ENCODE measurements at places on chromosomes 12 and 14. TPM values are rescaled to one million over a fixed set of nuclear protein-coding genes. Genes with fewer than 3 reads are reported as not detected.
A peak's percentile ranks its signal among the peaks of the same experiment; 100 is the strongest.

- no peak for DNase-seq
Measured at GRCh38 chr14:94584591-94585280, 3.5 kb downstream of the SERPINA5 start.

- no peak for DNase-seq
Measured at GRCh38 chr12:47223031-47223847, 143.5 kb upstream of the AMIGO2 start.

DNA sequence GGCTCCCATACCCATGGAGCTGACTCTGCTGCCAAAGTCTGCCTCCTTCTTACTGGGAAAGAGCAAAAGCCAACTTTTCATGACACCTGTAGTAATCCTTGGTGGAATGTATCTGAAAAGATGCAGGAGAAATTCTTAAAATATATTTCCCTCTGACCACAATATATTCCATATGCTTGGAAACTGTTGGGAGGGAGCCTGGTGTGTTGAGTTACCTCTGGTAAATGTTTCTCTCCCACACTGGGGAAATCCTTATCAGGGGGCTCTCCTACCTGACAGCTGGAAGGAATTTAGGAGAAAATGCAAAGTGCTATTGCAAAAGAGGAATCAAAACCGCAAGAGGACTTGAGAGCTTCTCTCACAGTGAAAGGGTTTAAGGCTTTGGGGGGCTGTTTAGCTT, 139.4 kb downstream of the TBX5 start:
- DNase-seq, result no peak

- DNase-seq, result no peak
Measured at GRCh38 chr14:39673270-39673711, 241.1 kb upstream of the FBXO33 start.

- DNase-seq, result peak; percentile 26
Measured at GRCh38 chr12:76820888-76821482, 57.1 kb downstream of the ZDHHC17 start.

DNA sequence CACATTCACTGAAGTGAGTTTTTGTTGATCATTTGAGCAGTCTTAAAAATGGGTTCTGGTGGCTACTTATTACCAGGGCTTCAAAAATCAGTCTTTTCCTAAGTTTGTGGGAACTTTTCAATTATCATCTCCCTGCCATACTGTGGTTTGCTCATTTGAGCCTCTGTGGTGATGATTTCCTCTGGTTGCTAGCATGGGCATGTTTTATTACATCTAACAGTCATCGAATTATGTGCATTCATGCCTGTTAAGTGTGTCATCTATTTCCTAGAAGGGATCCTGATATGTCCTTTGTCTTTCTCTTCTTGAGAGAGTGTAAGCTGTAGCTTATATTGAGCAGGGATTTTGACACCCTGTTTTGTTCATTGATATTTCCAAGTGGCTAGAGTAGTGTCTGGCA, 116.8 kb downstream of the WIF1 start:
- DNase-seq, result no peak

DNA sequence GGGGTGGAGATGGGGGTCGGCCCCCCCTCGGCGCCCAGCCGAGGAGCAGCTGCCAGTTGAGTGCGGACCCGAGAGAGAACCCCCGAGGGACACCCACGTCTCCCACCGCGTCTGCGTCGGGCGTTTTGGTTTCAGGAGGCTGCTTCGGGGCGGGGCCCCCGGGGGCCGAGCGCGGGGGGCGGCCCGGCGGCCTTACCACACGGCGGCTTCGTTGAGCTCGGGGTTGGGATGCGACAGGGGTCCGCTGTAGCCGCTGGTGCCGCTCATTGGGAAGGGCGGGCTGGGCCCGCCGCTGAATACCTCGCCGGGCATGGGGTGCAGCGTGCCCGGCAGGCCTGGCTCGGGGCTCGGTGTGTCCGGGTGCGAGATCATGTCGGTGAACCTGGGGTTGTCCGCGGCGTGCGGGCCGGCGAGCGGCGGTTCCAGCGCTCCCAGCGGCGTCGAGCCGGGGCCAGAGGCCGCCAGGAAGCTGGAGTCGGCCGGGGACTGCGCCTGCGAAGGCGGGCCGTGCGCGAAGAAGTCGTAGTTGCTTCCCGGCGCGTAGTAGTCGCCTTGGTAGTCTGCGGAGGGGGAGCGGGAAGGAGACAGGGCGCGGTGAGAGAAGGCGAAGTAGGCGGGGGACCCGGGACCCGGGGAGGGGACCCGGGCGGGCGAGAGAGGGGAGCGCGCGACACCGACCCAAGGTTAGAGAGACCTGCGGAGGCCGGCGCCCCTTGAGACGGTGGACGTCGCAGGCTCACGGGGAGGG, 8.5 kb downstream of the LHX5 start:
- no peak for DNase-seq

DNA sequence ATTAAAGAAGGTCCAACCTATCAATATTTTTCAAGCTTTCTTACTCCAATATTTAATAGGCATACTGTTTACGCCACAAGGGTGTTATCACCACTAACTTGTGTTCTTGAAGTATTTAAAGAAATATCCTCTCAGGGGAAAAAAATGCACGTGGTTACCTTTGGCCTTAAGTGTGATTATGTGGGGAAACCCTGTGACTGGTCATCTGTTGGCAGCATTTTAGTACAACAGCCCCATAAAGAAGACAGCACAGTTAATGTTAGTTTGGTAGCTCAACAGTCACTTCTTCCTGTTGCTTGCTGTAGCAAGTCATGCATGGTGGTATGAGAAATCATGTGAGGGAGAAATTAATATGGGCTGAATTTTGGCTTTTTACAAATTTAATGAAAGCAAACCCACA, 1021.5 kb upstream of the TMEM132C start:
- DNase-seq, result no peak

DNA sequence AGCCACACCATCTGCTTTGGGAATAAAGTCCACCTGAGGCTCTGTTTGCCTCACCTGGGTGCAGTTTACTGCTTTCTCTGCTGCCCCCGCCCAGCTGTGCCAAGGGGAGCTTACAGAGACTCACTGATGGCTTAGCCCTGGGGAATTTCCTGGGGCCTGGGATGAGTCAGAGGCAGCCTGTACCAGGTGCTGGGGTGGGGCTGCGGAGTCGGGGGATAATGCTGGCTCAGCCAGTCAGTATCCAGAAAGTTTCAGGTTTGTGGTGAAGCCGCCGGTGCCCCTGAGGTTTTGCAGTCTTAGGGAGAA, 22.3 kb downstream of the PLEKHG3 start:
- DNase-seq, result no peak

- DNase-seq, result no peak
Measured at GRCh38 chr14:55500219-55500701, 59.8 kb upstream of the TBPL2 start.

GRCh38 chr12:6363330-6364043, 11.9 kb downstream of the SCNN1A start:
- peak; percentile 88 for DNase-seq

- DNase-seq, result no peak
Measured at GRCh38 chr12:62128175-62128975, 131.8 kb upstream of the USP15 start.

- DNase-seq, result no peak
Measured at GRCh38 chr14:26694521-26694920, 96.7 kb upstream of the NOVA1 start.

GRCh38 chr14:86055512-86056075, 525.6 kb downstream of the FLRT2 start:
- DNase-seq, result no peak

DNA sequence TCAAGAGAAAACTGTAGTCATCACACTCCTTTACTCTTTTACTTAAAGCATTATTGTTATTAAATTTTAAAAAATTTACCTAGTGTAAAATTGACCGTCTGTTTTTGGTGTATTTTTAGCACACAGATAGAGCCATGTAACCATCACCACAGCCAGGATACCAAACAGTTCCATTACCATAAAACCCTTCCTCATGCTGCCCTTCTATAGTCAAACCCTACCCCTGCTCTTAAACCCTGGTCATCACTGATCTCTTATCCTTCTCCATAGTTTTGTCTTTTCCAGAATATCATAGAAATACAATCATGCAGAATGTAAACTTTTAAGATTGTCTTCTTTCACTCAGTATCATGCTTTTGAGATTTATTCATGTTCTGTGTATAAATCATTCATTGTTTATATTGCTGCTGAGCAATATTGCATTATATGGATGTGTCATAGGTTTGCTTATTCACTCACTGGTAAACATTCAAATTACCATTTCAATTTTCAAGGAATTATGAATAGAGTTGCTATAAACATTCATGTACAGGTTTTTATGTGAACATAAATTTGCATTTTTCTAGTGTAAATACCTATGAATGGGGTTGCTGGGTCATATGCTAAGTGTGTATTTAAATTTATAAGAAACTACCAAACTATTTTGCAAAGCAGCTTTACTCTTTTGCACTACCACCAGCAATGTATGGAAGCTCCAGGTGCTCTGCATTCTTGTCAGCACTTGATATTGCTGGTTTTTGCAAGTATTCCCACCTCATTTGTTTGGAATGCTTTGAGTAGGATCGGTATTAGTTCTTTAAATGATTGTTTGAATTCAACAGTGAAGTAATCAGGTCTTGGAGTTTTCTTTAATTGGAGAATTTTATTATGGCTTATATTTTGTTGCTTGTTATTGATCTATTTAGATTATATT, 125.5 kb downstream of the LMNTD1 start:
- DNase-seq, result no peak

DNA sequence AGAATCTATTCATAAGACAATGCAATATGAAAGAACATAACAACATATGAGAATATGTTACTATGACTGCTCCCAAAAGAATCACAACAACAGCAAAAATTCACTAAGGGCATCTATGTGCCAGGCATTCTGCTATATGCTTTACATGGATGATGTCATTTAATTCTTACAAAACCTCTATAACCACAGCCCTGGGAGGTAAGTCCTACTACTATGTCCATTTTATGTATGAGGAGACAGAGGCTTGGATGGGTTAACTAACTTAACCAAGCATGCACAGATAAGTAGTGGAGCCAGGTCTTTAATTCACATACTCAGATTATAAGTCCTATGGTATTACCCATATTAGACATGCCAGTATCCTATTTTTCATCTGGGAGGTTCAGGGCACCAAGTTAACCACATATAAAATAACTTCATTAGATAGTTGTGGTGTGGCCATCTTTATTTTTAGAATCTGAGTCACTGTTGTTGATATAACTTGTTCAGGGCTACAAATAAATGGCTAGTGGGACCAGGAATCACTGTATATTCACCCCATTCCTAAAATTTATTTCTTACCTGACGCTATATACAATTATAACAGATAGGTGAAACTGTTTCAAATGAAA, 33.2 kb upstream of the RAD51AP1 start:
- DNase-seq, result no peak

DNA sequence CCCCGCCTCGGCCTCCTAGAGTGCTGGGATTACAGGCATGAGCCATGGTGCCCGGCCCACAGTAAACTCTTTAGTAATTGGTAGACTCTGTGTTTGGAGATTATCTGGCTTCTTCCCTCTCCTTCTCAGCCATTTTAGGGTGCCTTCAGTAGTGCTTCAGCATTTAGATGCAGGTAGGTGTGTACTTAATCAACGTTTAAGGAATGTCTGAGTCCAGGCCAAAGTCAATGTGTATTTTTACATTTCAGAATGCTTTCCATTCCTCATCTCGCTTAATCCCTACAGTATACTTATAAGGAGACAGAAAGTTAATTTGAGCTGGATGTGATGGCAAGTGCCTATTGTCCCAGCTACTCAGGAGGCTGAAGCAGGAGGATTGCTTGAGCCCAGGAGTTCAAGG, 20.5 kb upstream of the MGP start:
- DNase-seq, result no peak

GRCh38 chr14:65164068-65164824, 61.9 kb upstream of the MAX start:
- no peak for DNase-seq

DNA sequence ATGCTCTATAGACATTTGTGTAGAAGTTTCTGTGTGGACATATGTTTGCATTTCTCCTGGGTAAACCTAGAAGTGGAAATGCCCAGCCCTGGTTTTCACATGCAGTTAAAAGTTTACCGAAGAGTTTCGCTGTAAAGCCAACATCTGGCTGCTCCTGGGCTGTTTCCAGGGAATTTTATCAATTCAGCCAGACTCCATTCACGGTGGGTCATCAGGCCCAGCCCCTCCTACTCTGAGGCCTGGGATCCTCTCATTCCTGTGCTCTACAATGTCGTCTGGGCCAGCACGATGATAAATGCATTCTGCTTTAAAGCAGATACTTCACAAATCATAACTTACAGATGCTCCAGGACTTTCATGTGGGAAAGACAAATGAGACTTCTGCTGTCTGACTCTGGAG, 7.1 kb downstream of the NUAK1 start:
- DNase-seq, result no peak

GRCh38 chr12:24596768-24597388, 352.0 kb downstream of the BCAT1 start:
- no peak for DNase-seq

- DNase-seq, result no peak
Measured at GRCh38 chr14:49954171-49954631, 61.3 kb downstream of the ARF6 start.

DNA sequence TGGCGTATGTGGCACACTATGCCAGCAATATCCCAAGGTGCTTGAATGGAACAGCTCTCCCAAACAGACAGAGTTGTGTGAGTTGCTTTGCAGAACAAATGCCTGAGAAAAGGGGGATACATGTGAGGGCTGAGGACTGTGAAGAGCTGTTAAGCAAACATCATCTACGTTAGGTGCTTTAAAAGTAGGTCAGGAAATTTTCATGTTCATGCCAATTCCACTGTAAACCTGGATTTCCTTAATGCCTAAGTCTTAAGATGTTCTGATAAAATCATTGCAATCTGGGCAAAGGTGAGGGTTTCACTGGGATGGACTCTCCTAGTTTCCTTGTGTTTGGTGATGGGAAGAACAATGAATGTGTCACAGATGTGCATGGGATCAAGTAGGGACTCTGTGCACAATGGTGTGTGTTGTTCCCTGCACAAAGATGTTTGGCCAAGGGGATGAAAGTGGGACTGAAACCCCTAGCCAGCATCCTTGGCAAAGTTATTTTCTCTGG, 227.9 kb downstream of the KTN1 start:
- no peak for DNase-seq

DNA sequence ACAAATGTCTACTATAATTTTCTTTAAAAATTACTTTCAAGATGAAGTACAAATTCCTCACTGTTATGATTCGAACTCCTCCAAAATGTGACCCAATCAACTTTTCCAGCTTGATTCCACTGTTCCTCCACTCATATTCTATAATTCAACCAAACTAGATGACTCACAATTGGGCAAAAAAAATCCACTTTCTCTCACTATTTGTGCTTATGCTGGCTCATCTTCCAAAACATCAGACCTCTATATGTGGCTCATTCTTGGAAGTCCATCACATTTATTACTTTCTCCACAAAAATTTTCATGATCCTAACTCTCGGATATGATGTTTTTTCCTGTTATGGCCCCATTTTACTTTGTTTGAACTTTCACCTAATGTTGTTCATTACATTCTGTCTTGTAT, 26.9 kb upstream of the RXYLT1 start:
- DNase-seq, result no peak

Gene PTGER2
- 0.47 TPM for total RNA-seq

Gene MSI1
- 6.8 TPM for total RNA-seq

Gene PTPRB
- total RNA-seq, result 34.4 TPM

Gene NRXN3
- 1.0 TPM for total RNA-seq

Gene KLRC1
- total RNA-seq, result 0.32 TPM

Gene TOMM20L
- total RNA-seq, result not detected

Gene KRT6C
- total RNA-seq, result not detected
